ENCODE measurements at places on chromosomes 1 and 21.
A peak's percentile ranks its signal among the peaks of the same experiment; 100 is the strongest.

DNA sequence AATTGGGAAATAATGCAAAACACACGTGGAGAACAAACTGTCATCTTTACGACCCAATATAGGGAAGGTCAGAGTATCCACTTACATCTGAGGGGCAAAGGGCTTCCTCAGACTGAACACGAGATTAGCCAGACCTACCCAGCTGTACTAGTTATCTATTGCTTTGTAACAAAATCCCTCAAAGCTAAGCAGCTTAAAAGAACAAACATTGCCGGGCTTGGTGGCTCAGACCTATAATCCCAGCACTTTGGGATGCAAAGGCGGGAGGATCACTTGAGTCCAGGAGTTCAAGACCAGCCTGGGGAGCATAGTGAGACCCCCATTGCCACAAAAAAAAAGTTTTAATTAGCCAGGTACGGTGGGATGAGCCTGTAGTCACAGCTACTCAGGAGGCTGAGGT is 262.8 kb downstream of the LTN1 start:
- DNase-seq: no peak

GRCh38 chr1:57163325-57163724 is 197.5 kb upstream of the C8B start:
- peak; percentile 12 for DNase-seq

GRCh38 chr1:91603409-91603808 is 102.8 kb downstream of the CDC7 start:
- no peak for DNase-seq

DNA sequence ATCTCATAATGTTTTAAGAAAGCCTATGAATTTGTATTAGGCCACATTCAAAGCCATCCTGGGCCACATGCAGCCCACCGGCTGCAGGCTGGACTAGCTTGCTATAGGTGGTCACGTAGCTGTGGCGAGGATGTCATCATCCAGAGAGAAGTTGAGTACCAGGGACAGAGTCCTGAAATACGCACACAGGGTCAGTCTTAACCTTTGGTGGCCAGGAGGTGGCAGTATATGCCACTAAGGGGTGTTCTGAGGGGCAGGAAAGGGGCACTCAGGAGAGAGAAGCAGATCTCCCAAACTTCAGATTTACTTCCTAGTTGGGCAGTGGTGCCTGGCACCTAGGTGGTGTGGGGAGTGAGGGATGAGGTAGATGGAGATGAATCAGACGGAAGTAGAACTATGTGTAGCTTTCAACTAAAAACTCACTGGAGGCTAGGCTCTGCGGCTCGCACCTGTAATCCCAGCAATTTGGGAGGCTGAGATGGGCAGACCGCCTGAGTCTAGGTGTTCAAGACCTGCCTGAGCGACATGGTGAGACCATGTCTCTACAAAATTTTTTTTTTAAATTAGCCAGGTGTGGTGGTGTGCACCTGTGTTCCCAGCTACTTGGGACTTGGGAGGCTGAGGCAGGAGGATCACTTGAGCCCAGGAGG is 16.3 kb upstream of the CDK18 start:
- DNase-seq: peak; percentile 85

- peak; percentile 53 for DNase-seq
These were observed 183.3 kb upstream of the TMEM51 start for GRCh38 chr1:14970115-14970798.

DNA sequence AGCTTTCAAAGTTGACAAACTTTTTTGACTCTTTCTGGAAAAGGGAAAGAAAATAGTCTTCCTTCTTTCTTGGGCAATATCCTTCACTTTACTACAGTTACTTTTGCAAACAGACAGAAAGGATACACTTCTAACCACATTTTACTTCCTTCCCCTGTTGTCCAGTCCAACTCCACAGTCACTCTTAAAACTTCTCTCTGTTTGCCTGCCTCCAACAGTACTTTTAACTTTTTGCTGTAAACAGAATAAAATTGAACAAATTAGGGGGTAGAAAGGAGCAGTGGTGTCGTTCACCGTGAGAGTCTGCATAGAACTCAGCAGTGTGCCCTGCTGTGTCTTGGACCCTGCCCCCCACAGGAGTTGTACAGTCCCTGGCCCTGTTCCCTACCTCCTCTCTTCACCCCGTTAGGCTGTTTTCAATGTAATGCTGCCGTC is 160.8 kb upstream of the SGIP1 start:
- DNase-seq: no peak

- DNase-seq: no peak
These were observed 52.2 kb downstream of the RAB3GAP2 start for GRCh38 chr1:220219865-220220698.

Data from Ammon's horn (tissue), 1 donor.